ENCODE measurements at places on chromosomes 3 and 15. TPM values are rescaled to one million over a fixed set of nuclear protein-coding genes. Genes with fewer than 3 reads are reported as not detected.

DNA sequence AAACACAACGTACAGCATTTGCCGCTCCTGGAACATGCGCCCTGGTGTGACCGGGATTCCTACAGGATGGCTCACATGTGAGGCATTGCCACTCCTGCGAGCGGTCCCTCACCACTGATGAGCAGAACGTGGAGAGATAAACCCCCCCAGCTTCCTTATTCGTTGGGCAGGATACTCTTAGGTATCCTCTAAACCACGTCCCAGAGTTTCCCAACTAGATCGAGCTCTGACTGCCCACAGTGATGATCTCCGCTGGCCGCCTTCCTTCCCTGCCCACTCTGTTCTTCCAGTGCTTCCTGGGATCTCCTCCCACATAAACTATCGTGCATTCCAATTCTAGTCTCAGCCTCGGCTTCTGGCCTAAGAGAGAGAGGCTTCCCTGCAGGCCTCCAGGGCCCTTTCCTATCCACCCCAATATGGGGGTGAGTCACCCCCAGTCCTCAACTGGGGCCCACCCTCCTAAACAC is 91.8 kb downstream of the TOP2B start:
- no peak for DNase-seq

DNA sequence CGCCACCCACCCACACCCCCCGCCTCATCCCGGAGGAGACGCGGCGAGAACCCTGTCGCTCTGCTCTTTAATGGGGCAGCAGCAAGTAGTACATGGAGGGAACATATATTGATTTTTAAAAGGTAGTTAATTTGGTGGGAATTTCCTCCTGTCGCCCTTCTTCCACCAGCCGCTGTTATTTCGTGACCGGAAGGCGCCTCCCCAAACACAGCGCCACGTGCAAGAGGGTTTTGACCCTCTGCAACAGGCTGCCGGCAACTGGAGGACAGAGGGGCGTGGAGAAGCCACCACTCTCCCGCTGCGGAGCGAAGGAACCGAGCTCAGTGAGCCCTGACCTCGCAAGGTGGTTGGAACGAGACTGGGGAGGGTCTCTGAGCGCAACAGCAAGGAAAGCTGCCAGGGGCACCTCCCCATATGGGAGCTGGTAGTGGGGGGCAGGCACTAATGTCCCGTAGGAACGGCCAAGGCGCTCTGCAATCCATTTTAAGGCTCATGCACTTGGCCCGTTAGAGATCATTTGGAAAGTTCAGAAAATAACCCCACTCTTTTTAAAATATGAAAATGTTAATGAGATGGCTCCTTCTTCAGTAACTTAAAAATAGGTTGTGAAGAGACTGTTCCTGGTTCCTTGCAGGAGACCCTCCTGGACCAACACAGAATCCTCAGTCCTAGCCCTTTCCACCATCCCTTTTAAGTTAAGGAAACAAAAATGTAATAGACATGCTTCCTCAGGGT is 4.3 kb downstream of the ONECUT1 start:
- no peak for DNase-seq

DNA sequence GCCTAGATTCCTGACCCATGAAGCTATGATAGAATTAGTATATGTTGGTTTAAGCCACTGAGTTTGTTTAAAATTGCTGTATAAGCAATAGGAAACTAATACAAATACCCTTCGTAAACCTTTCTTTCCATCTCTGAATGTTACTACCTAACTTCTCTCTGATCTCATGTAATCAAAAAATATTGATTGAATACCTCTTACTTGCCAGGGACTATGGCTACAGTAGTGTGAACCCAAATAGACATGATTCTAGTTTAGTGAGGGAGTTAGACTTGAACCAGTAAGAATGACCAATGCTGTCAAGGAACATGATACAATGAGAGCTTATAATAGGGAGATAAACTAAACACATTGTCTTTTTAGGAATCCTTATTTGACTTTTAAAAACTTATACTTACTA is 19.4 kb downstream of the STT3B start:
- no peak for DNase-seq

DNA sequence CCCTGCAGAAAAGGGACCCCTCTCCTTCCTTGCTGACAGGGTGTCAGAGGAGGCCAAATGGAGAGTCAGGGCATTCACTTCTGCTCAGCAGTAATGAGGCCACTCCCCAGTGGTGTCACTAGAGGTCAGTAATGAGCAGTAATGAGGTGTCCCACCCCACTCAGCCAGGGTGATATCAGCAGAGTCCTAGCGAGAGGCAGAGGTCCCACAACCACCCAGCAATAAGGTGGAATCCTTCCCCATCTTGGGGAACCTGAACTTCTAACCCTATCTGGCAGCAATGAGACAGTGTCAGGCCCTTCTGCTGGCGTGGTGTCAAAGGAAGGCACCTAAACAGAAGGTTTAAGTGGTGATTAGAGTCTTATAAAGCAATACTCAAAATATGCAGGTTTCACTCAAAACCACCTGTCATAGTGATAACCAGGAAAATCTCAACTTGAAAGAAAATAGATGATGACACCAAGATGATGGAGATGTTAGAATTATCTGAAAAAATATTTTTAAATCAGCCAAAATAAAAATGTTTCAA is 12.9 kb downstream of the OCA2 start:
- DNase-seq: peak; percentile 71

DNA sequence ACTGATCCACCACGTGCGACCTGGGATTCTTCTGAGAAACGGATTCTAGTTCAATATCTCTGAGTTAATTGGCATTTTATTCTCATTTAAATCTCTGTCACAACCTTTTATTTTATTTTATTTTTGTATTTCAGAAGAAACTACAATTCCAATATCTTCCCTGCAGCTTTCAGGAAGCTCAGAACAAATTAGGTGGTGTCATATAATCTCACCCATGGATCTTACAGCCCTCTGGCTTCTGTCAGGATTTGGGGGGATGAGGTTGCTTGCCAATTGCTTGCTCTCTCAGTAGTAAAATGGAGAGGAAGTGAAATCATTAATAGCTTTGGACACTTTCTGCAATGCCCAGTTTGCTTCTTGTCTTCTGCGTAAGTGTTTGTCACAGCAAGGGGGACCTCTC is 205.4 kb downstream of the TLE3 start:
- no peak for DNase-seq

DNA sequence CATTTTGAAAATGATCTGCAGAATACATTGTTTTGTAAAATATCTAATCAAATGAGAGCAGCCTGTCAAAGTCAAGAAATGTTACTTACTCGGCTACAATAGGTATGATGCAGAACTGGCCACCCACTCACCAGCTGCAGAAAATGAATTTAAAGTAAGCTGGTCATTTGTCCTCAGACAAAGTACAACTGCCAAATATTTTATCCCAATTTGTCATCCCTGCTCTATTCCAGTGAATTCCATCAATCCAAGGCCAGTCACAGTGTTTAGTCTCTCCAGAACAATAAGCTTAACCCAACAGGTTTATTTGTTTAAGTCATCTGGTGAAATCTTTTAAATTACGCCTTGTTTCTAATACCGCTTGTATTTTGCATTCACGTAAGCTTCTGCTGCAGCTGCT is 46.6 kb upstream of the TCF12 start:
- no peak for DNase-seq

GRCh38 chr3:143366672-143367071 is 247.1 kb downstream of the CHST2 start:
- no peak for DNase-seq

DNA sequence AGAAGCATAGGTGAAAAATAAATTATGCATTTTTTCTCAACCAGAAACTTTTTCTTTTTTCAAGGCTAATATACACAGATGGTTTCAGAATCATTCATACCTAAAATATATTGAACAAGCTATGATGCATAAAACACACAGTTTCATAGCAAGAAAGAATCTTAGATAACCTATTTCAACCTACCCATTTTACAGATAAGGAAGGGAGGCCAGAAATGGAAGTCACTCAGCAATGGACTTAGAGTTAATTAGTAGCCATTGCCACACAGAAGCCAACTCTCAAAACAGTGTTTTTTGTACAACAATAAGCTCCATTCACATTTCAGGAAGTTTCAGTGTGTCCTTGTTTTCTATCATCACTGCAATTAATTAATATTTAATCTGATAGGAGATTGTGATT is 27.5 kb upstream of the STRIT1 start:
- no peak for DNase-seq

- peak; percentile 69 for DNase-seq
These were observed 69.7 kb downstream of the USF3 start for GRCh38 chr3:113626503-113627371.

- DNase-seq: peak; percentile 33
These were observed 124.1 kb upstream of the CHRM5 start for GRCh38 chr15:33844186-33844585.

GRCh38 chr15:68572921-68573320 is 5.9 kb upstream of the CORO2B start:
- DNase-seq: no peak

GRCh38 chr3:53523346-53523745 is 28.9 kb downstream of the CACNA1D start:
- DNase-seq: no peak

GRCh38 chr15:71599418-71600151 is 210.8 kb upstream of the NR2E3 start:
- no peak for DNase-seq

DNA sequence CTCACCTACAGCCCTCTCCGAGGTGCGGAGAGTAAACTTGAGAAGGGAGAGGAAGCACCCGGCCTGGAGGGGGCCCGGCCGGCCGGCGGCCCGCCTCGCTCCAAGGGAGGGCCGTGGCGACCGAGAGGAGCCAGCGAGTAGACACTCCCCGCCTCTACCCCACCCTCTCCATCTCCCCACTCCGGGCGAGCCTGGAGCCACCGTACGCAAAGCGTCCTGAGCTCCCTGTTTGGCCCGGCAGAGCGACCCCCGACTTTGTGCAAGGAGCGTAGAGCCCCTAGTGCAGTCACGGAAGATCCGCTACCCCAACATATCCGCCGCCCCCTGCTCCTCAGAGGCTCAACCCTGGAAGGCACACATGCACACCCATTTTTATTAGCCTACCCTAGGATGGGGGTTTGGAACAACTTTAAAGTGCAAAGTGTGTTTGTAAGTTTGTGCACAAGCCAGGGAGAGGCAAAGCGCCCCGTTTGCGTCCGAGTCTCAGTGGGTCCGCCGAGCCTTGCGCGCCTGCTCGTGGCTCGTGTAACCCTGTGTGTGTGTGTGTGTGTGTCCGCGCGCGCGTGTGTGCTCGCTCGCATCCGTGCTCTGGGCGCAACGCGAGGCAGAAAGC is 508 bp upstream of the SMAD6 start:
- peak; percentile 60 for DNase-seq

The TTLL3 gene
- total RNA-seq: 10.3 TPM

The ERICH6 gene
- not detected for total RNA-seq

The FMN1 gene
- total RNA-seq: 1.9 TPM

The BFSP2 gene
- total RNA-seq: not detected

The CALML4 gene
- 8.2 TPM for total RNA-seq

The ANKUB1 gene
- not detected for total RNA-seq

The MEX3B gene
- 10.4 TPM for total RNA-seq
